Right lobe of liver (tissue), 6 donors: ENCODE measurements at places on chromosomes 13 and 19.

- DNase-seq, result no peak
These were observed 379.1 kb downstream of the SUCLA2 start for GRCh38 chr13:47621931-47622330.

GRCh38 chr19:32032561-32032960 is 312.8 kb upstream of the ZNF507 start:
- DNase-seq, result no peak

- DNase-seq, result no peak
These were observed 77.2 kb downstream of the KLF12 start for GRCh38 chr13:74056801-74057542.

DNA sequence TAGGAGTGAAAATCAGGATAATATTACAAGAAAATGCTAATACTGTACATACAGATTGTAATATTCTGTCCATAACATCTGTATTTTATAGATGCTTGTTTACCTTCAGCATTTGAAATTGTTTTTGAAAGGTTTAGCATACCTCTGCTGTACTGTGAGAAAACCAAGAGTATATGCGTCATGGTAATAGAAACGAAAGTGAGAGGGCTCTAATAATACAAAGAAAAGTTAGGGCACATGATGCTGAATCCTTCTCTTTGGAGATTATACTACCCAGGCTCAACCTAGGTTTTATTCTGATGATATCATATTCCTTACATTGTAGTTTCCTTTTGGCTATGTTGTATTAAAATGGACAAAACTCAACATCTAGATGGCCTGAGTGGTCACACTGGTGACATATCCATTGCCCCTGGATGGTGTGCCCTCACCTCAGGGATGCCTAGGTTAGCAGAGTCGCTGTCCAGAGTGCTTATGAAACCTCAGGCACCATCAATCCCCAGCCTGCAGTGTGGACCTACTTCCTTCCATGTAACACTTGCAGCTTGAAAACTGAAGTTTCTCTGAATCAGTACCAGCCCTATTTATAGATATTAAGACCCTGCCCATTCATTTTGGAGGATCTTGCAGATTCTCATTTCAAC is 253.7 kb downstream of the KCTD12 start:
- DNase-seq, result no peak

GRCh38 chr19:5595129-5595528 is 27.4 kb upstream of the TINCR start:
- no peak for DNase-seq
